ENCODE measurements at places on chromosomes 13 and 19.

DNA sequence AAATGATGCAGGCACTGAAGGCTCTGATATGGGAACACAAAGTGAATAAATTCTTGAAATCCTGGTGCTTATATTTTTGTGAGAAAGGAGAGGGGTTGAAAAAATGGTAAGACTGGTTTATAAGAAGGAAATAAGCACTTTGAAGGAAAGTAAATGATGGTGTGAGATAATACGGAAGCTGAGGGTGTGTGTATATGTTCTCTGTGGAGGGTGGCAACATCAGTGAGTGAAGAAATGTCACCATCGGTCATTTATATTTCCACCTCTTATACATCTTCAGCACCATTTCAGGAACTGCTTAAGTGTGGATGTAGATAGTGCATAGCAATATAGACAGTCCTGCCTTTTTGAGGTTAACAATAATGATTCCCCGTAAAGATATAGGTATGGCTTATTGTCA lies 17.5 kb downstream of the ZNF136 start:
- no peak for DNase-seq

GRCh38 chr13:28058866-28059613 lies 41.3 kb downstream of the FLT3 start:
- DNase-seq: peak; percentile 46

DNA sequence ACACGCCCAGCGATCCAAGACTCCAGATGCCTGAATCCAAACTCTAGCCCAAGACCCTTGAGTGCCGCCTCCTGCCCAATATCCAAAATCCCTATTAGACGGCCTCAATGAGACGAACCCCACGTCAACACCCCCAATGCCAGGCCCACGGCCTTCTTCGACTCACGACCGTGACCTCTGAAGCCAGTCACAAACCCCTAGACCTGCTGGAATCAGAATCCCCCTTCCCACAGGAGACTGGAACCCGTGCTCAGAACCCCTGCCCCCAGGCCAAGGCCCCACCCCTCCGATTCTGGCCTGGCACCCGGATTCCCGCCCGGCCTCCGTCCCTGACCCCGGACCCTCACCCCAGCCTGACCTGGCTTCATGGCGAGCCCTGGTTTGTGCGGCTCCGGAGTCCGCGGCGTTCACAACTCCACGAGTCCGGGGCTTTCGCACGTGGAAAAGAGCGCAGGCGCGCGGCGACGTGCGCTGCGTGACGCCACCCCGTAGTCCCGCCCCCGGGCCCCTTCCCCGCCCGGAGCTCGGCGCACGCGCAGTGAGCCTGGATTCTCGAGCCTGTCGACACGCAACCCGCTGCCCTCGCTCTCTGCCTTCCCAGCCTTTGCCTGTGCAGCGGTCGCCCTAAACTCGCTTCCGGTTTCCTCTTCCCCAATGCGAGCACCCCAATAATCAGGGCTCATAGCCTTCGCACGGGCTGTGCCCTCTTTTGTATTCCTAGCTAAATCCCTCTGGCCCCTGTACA lies at the start of gene FBL:
Gene FBL (minus strand): TSS at position 447 of the 745 bp plus-strand sequence. CDS start 79 bp downstream, at position 368.
- peak; percentile 92 for DNase-seq

DNA sequence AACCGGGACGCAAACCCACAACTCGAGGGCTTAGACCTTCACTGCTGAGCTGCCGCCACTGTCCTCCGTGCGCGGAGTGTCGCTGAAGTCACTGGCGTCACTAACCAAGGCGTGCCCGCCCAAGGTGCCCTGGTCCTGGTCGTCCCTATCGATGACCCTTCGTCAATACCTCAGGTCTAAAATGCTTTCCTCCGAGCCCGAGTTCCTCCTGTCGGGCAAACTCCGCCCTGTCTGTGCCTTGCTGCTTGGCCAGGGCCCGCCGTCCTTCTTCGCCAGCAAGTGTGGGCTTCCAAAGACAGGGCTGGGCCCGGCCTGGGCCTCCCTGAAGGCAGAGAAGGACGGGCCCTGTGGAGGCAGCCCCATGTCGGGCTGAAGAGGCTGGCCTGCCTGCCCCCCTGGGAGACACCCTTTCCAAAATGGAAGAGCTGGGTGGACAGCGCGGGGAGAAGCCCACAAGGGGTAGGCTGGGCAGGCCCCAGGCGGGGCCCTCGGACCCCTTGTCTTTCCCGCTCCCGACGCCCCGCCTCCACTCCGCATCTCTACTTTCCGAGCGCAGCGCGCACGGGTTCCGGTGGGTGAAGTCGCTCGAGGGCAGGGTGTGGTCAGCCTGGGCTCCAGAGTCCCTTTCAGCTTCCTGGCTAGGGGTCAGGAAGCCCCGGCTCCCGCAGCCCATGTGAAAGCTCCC lies 13.4 kb downstream of the RB1 start:
- no peak for DNase-seq

DNA sequence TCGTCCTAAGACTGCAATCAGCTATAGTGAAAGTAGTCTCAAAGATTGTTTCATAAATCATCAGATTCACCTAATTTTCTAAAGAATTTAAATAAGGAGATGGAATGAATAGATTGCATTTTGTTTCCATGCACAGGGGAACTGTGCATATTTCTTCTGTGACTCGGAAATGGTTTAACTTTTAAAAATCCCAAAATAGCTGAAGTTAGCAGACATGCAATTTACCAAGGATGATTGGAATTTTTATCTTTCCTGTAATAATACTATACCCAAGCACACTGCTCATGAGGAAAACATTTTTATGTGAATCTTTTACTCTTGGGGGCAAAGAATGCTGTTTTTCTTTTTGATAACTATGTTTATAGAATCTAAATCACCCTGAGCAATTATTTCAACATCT lies 15.0 kb upstream of the LMO7 start:
- DNase-seq: peak; percentile 36

GRCh38 chr13:82962397-82962796 lies 919.9 kb downstream of the SLITRK1 start:
- DNase-seq: no peak

GRCh38 chr13:109859898-109860297 lies 73.5 kb upstream of the IRS2 start:
- DNase-seq: no peak

GRCh38 chr13:76522083-76522755 lies 364.0 kb downstream of the KCTD12 start:
- DNase-seq: no peak

DNA sequence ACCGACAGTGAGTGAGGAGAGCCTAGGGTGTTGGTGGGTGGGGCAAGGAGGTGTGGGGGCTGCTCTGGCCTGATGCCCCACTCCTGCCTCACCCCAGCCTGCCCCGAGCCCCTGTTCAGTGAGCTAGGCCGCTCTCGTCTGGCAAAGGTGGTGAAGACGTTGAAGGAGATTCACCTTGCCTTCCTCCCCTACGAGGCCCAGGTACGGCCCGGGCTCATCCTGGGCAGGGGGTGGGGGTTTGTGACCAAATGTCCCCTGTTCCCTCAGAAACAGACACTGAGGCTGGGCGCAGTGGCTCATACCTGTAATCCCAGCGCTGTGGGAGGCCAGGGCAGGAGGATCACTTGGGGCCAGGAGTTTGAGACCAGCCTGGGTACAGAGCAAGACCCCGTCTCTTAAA lies 3.9 kb downstream of the STXBP2 start:
- no peak for DNase-seq

GRCh38 chr19:42198676-42199439 lies 18.6 kb downstream of the DEDD2 start:
- no peak for DNase-seq

DNA sequence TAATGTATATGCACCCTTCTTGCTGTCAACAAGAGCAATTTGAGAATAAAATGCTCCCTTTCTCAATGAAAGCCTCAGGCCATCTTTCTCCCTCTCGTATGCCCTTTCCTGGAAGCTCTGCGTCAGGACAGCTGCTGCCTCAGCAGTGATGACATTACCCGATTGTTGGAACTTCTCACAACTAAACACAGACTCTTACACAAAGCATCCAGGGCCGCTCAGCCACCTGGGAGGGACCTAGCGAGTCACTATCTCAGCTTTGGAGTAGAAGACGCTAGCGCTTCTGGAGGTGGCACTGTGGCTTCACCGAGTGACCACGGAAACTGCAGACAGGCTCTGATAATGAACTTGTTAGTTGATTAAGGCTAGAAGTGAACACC lies 153.2 kb upstream of the SOX1 start:
- no peak for DNase-seq

- DNase-seq: no peak
Measured at GRCh38 chr13:42356184-42356575, 84.2 kb downstream of the AKAP11 start.

- DNase-seq: no peak
Measured at GRCh38 chr13:29749401-29750182, 100.8 kb downstream of the UBL3 start.

DNA sequence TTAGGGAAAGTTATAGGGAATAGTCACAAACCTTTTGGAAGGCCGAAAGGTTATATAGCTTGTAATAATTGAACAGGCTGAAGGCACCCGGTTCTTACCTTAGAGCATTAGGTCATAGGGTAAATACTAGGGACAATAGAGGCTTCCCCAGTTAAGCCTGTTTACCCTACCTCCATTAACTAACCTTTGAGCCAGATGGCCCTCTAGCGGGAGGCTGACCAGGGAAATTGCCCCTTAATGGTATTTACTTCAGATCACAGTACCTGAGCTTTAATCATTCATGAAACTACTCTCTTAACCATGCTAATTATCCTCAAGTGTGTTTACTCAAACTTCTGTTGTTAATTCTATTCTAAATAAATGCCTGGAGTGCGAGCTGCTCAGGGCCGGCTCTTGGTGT lies 20.4 kb upstream of the ZNF83 start:
- no peak for DNase-seq

DNA sequence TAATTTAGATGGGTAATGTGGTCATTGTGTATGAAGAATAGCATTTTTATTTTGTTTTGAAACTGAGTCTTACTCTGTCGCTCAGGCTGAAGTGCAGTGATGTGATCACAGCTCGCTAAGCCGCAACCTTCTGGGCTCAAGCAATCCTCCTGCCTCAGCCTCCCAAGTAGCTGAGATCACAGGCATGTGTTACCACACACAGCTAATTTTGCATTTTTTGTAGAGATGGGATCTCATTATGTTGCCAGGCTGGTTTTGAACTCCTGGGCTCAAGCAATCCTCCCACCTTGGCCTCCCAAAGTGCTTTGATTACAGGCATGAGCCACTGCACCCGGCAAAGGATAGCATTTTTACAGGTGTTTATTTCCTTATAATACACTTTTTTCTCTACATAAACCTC lies 36.6 kb downstream of the SERTM1 start:
- no peak for DNase-seq

- no peak for DNase-seq
Measured at GRCh38 chr13:99075268-99076191, 97.7 kb upstream of the DOCK9 start.

DNA sequence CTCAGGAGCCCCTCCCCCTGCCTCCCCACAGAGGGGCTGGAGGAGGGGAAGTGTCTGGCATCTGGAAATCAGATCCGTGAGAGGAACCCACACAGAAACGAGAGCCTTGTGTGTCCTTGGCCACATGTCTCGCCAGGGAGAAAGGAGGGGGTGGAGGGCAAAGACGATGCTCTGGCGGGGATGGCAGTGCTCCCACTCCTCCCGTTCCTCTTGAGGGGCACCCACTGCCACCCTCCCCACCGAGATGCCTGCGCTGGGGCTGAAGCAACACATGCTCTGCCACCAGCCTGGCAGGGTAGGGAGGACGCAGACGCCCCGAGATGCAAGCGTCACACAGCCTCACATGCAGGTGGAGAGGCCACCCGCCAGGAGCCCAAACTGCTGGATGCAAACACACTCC lies 2.8 kb downstream of the ADGRL1 start:
- DNase-seq: no peak

- no peak for DNase-seq
Measured at GRCh38 chr19:31387717-31388301, 38.6 kb upstream of the TSHZ3 start.

- DNase-seq: no peak
Measured at GRCh38 chr19:55386493-55386971, 800 bp downstream of the RPL28 start.

DNA sequence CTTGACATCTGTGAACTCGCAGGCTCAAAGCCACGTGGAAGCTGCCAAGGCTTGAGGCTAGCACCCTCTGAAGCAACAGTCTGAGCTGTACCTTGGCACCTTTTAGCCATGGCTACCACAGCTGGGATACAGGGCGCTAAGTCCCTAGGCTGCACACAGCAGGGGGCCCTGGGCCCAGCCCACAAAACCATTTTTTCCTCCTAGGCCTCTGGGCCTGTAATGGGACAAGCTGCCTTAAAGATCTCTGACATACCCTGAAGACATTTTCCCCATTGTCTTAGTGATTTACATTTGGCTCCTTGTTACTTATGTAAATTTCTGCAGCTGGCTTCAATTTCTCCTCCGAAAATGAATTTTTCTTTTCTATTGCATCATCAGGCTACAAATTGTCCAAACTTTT lies 455.9 kb downstream of the TDRD3 start:
- no peak for DNase-seq

GRCh38 chr13:112940236-112940635 lies 28.8 kb upstream of the MCF2L start:
- no peak for DNase-seq

Data from endothelial cell of umbilical vein (primary cell).